Activated T-helper 9 cell treated with anti-CD3 and anti-CD28 coated beads, Interleukin-2, amount 50 U/mL, for 16 hours (primary cell): ENCODE measurements at places on chromosomes 6 and 20.

- DNase-seq: no peak
Observed at GRCh38 chr6:80641591-80641990, 535.1 kb downstream of the BCKDHB start.

- no peak for DNase-seq
Observed at GRCh38 chr20:555976-556385, 12.4 kb upstream of the CSNK2A1 start.

DNA sequence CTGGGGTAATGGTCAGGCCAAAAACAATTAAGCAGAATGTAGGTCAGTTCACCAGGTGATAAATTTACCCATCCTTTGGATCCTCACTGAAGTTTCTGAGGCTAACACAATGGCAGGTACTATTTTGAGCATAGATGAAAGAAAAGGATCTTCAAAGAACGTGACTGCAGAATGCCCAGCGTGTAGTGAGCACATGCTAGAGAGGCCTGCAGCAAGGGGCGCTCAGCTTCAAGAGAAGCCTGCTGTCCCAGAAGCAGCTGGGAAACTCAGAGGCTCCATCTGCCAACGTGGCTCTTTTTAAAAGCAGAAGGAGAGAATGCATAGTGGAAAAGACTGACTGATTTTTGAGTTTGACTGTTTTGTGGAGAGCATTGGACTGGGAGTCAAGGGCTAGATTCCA, 57.4 kb downstream of the CD83 start:
- DNase-seq: no peak

- no peak for DNase-seq
Observed at GRCh38 chr20:44454306-44454963, 21.2 kb upstream of the TTPAL start.

DNA sequence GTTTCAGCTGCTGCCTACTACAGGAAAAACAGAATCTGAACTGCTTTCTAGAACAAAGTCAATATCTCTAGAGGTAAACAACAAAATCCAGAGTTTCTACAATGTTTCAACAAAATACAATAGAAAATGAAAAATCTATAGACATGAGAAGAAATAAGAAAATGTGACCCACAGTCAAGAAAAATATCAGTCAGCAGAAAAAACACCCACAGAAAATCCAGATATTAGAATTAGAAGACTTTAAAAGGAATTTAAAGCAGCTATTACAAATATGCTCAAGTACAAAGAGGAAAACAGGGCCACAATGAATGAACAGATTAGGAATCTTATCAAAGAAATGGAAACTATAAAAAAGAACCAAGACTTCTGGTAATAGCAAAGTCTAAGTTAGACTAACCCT, 26.4 kb upstream of the ANKRD60 start:
- DNase-seq: no peak

DNA sequence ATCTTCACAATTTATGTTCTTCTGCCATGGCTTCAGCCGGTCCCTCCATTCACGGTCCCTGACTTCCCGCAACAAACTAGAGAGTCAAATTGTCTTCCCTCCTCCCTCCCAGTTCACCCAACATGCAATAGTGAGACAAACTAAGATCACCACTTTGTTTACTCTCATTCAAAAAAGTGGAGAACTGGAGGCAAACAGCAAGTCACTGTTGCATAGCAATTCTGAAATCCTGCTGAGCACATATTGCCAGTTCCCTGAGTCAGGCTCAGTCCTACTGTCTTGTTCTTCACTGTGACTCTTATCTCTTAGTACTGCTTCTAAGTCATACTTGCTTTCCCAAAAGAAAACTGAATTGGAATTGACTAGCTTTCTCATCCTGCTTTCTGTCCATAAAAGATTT, 287.2 kb upstream of the SASH1 start:
- DNase-seq: no peak

- no peak for DNase-seq
Observed at GRCh38 chr6:148566664-148567350, 180.0 kb upstream of the UST start.

DNA sequence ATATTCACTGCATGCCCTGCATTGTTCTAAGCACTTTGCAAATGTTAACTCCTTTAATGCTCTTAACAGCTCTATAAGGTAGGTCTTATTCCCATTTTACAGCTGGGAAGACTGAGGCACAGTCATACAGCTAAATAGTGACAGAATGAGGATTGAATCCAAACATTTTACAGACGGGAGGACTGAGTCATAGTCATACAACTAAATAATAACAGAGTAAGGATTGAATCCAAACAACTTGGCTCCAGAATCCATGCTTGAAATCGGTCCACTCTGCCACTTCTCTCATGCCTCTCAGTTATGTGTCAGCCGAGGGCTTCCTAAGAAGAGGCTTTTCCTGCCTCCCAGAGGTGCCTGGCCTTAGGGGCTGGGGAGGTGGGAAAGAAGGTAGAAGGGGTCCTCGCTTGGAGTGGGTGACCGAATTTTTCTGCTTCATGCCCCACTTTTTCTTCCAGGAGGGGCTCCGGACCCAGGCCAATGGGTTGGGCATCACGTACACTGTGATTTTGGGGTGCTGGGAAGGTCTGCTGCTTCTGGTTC, 137.4 kb upstream of the RNF24 start:
- DNase-seq: no peak

GRCh38 chr6:45421709-45422502, 44.2 kb upstream of the SUPT3H start:
- peak; percentile 53 for DNase-seq

DNA sequence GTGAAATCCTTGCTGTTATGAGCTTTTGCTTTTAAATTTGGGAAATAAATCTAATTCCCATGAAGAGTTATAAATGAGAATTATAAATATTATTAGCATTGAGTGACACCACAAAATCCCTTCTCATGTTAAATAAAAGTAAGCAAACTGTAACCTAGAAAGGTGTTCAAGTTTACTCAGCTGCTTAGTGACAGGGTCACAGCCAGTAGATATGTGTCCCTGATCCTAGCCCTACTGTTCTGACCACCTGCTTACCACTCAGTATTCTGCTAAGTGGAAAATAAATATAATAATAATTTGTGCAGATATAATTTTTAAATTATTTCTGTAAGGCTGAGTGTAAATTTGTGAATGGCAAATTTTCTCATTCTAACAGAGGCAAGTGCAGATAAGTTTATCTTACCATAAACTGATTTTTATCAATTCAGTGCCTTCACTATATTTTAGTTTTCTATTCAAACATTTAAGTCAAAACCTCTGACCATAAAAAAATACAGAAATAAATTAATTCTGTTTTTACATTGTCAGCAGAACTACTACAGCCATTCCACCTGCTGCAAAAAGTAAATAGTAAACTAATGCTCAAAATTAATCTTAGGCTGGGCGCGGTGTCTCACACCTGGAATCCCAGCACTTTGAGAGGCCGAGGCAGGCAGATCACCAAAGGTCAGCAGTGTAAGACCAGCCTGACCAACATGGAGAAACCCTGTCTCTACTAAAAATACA, 118.2 kb downstream of the TENT5A start:
- DNase-seq: no peak

DNA sequence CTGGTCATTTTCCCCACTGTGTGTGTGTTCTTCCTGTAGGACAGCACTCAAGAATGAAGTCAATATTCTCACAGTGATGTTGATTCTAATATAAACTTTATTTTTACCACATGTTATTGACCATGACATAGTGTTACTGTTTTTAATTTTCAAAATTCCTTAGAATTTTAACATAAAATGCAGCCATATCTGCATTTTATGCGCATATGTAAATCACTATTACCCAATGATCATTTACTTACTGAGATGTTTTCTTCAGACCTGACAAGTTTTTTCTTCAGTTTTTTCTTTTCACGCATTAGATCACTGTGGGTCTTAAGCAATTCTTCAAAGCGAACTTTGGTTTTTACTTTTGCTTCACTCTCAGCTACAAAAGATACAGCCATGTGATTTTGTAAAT, 7.2 kb downstream of the AHI1 start:
- no peak for DNase-seq

DNA sequence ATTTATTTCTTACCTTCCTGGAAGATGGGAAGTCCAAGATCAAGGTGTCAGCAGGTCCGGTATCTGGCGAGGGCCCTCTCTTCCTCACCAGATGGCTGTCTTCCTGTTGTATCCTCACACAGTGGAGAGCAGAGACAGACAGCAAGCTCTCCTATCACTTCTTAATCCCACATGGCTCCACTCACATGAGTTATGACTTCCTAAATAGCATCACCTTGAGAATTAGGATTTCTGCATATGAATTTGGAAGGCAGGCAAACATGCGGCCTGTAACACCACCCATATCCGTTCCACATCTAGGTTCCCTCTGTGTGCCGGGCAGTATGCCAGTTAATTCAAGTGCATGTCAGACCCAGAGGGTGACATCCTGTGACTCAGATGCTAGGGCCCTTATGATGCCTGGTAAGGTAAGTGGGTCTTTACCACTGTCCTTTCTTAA, 2.1 kb downstream of the RAET1E start:
- peak; percentile 8 for DNase-seq

DNA sequence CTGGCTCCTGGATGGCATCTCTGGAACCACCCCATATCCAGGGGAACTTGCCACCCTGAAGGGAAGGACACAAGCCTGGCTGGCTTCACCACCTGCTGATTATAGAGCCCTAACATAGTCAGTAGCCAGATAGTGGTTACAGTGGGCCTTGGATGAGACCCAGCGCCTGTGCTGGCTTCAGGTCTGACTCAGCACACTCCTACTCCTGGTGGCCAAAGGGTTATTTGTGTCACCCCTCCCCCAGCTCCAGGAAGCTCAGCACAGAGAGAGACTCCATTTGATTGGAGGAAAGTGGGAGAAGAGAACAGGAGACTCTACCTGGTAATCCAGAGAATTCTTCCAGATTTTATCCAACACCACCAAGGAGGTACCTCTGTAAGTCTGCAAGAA, 12.8 kb downstream of the SNX14 start:
- no peak for DNase-seq

DNA sequence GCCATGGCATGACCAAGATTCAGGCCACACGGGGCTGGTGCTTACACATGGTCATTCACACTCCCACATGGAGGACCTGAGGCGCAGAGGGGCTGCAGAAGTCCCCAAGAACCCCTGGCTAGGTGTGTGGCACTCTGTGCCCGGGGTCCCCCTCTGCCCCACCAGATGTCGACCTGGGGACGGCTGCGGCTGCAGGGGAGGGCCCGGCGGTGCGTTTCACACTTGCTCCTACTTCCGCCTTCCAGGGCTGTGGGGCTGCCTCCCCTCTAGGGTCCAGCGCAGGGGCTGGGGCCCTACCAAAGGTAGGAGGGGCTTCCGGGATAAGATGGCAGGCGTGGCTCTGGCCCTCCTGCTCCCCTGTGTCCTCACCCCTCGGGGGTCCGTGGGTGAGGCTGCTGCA, 81.1 kb upstream of the SLCO4A1 start:
- DNase-seq: no peak

- no peak for DNase-seq
Observed at GRCh38 chr6:16766043-16766536, 4.8 kb upstream of the ATXN1 start.
